Gastrocnemius medialis (tissue), 4 donors: ENCODE measurements at places on chromosomes 13 and 19.

GRCh38 chr13:51380269-51380668 lies 40.8 kb downstream of the SERPINE3 start:
- DNase-seq, result no peak

DNA sequence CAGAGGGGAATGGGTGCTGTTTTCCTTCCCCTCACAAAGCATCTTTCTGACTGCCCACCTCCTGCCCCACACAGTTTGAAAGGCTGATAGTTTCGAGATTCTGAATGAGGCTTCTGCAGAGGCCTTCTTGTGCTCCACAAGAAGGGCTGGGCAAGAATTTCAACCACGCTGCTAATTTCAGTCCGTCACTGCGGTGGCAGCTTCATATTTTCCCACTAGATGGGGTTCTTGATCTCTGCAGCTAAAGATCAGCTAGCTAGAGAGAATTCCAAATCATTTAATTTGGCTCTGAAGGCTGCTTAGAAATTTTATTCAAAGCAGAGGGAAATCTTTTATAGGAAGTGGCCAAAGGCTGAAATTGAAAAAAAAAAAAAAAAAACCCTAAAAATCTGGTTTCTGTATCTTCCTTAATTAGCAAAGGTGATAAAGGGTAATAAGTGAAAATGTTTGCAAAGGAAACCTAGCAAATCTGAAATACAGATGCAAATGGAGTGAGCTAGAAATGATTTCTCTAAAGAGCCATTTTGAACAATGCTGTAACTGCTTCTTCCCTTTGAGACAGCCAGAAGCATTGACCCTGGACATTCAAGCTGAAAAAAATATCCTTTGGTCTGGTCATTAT lies 38.0 kb upstream of the C13orf42 start:
- no peak for DNase-seq

- no peak for DNase-seq
Observed at GRCh38 chr13:112569821-112570220, 18.1 kb downstream of the TUBGCP3 start.

- DNase-seq, result no peak
Observed at GRCh38 chr13:78084401-78084800, 165.8 kb upstream of the EDNRB start.

GRCh38 chr13:70054572-70054971 lies 53.1 kb upstream of the ATXN8OS start:
- no peak for DNase-seq

- no peak for DNase-seq
Observed at GRCh38 chr19:34269489-34269888, 15.1 kb downstream of the GARRE1 start.

DNA sequence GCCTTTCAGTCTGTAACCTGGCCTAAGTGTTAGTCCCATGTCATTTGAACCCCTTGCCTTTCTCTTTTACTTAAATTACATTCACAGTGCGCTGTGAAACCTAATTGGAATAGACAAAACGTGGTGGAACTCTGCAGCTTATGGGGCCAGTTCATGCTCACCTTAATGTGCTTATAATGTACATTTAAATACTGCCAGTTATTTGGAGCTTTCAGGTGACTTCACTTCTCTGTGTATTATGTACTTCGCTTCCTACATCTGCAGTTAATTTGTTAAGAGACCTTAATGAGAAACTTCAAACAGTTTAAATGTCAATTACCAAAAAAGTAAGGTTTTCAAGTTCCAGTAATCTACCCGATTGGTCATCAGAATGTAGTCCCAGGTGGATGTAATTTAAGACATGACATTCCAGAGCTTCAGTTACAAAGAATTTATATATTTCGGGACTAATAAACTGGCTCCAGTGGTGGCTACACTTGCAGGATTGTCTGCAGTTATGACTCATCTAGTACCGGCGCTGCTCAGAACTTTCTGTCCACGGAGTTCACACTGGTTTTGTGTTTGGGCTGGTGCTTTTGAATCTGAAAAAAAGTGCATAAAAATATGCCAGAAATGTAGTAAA lies 125.3 kb downstream of the TM9SF2 start:
- peak; percentile 26 for DNase-seq

GRCh38 chr13:77506874-77507273 lies 28.6 kb upstream of the SCEL start:
- no peak for DNase-seq

- no peak for DNase-seq
Observed at GRCh38 chr13:99975626-99976025, 4.1 kb upstream of the ZIC5 start.

DNA sequence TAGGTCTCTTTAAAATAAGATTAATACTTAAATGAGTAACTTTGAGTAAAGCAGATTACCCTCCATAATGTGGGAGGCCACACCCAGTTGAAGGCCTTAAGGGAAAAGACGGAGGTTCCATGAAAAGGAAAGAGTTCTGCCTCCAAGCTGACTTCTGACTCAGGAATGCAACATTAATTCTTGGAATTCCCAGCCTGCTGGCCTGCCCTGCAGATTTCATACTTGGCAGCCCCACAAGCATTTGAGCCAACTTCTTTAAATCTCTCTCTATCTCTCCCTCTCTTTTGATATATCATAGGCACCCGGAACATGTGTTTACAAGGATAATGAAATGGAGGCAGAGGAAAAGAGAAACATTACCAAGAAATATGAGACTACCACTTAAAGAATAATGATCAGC lies 902.3 kb upstream of the MIR17HG start:
- DNase-seq, result no peak

DNA sequence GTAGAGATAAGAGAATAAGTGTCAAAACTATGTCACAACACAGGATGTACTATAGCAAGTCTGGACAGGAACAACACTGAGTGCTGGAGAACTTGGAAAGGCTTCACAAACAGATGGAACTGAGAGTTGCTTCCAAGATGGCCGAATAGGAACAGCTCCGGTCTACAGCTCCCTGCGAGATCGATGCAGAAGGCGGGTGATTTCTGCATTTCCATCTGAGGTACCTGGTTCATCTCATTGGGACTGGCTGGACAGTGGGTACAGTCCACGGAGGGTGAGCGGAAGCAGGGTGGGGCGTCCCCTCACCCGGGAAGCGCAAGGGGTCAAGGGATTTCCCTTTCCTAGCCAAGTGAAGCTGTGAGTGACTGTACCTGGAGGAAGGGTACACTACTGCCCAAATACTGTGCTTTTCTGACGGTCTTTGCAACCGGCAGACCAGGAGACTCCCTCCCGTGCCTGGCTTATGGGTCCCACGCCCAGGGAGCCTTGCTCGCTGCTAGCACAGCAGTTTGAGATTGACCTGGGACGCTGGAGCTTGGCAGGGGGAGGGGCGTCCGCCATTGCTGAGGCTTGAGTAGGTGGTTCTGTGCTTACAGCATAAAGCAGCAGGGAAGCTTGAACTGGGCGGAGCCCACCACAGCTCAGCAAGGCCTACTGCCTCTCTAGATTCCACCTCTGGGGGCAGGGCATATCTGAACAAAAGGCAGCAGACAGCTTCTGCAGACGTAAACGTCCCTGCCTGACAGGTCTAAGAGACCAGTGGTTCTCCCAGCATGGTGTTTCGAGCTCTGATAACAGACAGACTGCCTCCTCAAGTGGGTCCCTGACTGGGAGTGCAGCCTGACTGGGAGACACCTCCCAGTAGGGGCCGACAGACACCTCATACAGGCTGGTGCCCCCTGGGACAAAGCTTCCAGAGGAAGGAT lies 46.0 kb downstream of the USP12 start:
- DNase-seq, result no peak

DNA sequence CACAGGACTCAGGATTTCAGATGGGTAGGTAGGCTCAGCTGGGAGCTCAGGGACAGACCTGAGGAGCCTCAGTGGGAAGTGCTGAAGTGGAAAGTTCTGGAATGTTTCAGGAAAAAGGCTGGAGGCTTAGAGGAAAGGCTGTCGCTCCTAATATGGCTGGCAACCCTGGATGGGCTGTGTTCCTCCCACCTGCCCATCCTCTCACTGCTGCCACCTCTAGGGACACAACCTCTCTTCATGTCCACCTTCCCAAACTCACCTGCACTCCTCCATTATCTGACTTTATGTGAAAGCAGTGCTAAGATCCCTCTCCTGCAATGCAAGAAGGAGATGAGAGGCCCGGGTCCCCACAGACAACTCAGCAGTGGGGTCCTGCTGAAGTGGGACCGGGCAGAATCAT lies 5.8 kb upstream of the CEACAM21 start:
- no peak for DNase-seq

DNA sequence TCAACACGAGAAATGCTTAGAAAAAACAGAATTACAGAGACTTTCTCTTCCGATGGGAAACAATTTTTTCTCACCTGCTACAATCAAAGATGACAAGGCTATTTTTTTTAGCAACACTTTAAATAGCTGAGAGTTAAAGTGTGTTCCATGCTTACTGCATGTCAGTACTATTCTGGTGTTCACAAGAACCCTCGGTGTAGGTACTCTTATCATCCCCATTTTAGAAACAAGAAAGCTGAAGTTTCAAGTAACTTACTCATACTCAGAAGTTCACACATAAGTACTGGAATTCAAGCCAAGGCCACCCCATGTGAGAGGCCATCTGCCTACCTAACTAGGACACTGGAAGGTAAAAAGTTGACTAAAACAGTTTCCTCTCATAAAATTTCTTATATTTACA lies 9.0 kb upstream of the TNFRSF19 start:
- no peak for DNase-seq
